Ammon's horn (tissue), 1 donor: ENCODE measurements at places on chromosomes 6 and 20.
A peak's percentile ranks its signal among the peaks of the same experiment; 100 is the strongest.

- peak; percentile 62 for DNase-seq
Measured at GRCh38 chr6:36827261-36828079, 11.8 kb downstream of the CPNE5 start.

DNA sequence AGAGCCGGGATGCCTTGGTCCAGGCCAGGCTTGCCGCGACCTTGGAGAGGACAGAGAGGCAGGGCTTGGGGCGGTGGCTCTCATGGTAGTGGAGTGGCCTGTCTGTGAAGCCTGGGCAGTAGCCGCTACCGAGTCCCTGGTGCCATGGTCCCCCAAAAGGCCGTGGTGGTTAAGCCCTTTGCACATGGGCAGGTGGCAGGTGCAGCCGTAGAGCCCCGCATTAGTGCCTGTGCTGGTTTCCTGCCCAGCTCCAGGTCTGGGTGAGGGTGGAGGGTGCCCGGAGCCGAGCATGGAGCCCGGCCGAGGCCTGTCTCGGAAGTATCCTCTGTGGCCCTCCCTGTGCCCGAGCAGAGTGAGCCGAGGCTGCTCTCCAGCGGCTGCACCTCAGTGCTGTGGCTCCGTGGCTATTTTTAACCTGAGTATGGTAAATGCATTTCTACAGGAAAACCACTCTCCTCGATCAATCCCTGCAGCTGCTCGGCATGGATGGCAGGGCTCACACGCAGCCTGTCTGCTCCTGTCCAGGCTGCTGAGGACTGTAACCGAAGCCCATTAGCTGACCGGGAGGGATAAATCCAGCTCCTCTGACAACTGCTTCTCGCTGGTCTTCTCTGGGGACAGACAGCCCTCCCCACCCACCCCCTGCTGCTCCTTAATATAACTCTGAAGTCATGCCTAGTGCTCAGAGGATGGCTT is 36.3 kb upstream of the GATA5 start:
- no peak for DNase-seq

DNA sequence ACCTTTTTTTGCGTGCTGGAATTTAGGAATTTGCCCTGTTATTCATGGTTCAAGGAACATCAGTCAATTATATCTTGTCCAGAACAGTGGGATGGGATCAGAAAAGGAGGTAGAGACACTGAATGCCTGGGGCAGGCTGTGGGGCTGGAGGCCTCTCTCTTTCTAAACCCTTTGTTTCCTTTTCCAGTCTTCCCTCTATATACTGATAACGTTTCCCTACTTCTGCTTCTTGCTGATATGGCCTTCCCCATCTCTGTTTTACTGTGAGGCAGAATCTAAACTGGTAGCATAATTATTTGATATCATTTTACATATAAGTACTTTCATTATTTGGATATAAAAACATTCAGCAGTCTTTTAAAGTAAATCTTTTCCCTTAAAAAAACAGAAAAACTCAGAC is 67.5 kb downstream of the DNAH8 start:
- no peak for DNase-seq

- DNase-seq: no peak
Measured at GRCh38 chr6:56749632-56750151, 107.0 kb upstream of the DST start.

DNA sequence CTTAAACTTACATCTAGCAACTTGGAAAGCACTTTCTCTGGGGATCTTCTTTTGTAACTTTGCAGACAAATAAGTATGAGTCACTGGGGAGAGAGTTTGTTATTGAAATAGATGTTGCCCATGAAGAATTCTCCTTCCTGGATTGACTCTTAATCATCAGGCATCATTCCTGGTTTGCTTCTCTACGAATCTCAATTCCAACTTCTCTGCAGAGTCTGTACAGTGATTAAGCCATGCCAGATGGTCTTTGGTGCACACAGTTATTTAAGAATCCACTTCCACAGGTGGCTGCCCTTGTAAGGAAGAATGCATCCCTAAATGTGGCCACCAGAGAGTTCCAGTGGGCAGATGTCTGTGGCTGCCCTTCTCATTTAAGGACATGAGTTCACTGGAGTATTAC is 25.7 kb downstream of the MYCT1 start:
- no peak for DNase-seq

- DNase-seq: no peak
Measured at GRCh38 chr6:28269492-28269891, 2.5 kb downstream of the ZSCAN26 start.

- DNase-seq: no peak
Measured at GRCh38 chr20:13338097-13338661, 117.1 kb downstream of the ISM1 start.

DNA sequence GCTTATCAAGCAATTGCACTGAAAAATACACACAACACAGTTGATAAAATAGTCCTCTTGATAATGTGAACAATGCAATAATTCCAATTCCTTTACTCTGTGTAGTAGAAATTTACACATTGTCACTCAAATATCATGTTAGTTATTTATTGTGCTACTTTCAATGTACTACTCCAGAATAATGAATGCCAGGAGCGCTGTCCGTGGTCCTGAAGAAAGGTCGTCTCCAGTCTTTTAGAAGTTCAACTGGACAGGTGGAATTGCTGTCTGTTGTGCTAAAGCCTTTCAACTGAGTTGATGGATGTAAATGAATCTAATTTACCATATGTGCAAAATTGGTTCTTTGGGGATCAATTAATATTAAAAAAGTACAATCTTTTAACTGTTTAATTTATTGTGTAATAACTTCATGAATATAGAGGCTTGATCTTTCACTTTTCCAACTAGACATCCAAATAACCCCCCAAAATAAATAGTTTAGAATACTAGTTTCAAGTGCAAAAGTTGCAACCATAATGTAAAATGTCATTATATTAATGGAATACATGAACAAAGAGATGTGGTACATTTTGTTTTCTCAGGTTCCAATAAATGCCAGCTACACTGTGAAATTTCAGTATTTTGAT is 3.2 kb downstream of the GRIK2 start:
- peak; percentile 34 for DNase-seq

GRCh38 chr6:42279144-42279781 is 61.6 kb upstream of the MRPS10 start:
- DNase-seq: no peak

DNA sequence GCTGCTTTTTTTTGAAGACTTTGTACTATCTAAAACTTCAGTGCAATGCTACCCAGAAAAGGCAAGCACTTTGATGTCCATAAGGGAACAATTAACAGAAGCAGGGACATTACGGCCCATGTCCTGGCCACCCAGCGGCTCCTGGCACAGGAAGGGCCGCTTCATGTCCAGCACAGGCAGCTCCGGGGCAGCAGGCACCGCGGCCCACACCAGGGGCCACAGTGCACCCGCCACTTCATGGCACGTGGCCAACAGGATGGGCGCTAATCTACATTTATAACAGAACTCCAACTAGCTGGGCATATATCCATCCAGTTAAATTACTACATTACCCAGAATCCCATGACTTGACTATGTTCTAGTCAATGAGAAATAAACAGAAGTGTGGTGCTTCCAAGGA is 198.2 kb upstream of the ID4 start:
- no peak for DNase-seq

- no peak for DNase-seq
Measured at GRCh38 chr20:48451401-48451800, 376.4 kb downstream of the PREX1 start.

DNA sequence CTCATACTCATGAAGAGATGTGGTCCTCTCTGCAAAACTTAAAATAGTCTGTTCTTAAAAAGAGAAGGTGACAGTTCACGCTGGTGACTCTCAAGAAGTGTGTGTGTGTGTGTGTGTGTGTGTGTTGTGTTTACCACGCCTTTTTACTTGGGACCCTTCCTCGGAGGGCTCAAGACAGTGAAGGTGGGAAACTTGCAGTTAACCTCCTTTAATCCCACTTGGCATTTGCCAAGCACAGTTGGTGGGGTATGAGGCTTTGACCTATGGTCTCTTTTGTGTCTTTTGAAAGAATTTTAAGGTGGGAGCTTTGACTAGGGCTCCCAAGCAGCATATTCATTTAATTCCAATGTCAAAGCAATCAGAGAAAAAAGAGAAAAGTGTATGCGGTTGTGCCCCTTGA is 395.8 kb downstream of the TFAP2B start:
- no peak for DNase-seq

DNA sequence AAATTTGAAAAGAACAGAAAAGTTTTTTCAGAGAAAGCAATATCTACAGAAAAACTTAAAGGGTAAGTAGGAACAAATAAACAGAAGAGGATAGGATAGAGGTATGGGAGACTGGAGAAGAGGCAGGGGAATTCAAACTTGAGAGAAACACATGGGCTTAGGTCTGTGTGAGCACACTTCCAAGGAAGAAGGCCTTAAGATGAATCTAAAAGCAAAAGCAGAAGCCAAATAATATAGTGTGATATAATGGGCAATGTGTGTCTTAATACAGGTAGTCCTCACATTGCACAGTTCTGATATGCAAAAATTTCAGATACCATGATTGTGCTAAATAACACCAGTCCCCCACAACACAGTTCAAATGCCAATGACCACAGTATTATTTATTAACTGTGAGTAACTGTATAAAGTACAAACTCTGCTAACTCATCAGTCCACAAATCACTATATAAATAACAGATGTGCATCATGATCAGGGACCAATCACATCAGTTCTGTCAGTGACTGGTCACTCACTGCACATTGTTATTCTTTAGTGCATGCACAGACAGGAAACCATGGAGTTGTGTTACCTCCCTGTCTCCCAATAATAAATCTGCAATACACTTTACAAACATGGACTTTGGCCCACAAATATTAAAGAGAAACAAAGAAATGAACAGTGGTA is 18.6 kb downstream of the SNX14 start:
- DNase-seq: no peak

DNA sequence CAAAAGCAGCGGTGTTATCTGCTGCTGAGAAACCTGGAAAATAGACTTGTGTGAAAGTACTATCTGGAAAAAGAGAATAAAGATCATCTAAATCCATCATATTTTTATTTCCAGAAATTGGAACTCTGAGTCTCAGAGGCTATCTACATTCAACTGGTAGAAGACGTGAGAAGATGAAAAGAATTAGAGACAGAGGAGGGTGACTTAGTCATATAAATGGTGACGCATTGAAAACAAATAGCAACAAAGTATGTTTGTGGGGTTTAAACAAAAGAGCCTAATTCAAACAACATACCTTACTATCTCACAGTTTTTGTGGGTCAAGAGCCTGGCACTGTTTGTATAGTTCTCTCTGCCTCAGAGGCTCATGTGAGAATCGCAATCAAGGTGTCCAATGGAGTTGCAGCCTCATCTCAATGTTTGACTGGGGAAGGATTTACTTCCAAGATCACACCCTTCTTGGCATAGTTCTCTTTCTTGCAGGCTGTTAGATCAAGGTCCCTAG is 757.1 kb upstream of the SLC35B3 start:
- DNase-seq: no peak

GRCh38 chr6:30948811-30949210 is 8.0 kb downstream of the MUCL3 start:
- DNase-seq: no peak

GRCh38 chr6:142416686-142417085 is 114.9 kb downstream of the ADGRG6 start:
- DNase-seq: no peak

DNA sequence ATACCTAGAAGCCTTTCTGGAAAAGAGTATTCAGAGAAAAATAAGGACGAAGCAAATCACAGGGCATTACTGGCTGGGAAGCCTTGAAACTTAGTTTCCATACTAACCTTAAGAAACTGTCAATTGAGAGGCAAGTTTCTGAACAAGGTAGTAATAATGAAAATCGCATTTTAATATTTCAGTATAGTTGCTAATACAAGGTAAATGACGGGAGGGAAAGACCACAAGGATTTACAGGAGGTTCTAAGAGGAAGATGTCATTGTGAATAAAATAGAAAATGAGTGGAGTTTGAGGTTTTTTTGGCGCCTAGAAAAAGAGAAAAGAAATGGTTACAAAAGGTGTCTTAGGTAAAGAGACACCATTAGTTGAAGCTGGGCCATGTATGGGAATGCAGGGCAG is 53.9 kb upstream of the AIG1 start:
- no peak for DNase-seq

- no peak for DNase-seq
Measured at GRCh38 chr6:4582506-4583417, 193.4 kb upstream of the CDYL start.

GRCh38 chr6:106882601-106883518 is 91.7 kb downstream of the CD24 start:
- no peak for DNase-seq

DNA sequence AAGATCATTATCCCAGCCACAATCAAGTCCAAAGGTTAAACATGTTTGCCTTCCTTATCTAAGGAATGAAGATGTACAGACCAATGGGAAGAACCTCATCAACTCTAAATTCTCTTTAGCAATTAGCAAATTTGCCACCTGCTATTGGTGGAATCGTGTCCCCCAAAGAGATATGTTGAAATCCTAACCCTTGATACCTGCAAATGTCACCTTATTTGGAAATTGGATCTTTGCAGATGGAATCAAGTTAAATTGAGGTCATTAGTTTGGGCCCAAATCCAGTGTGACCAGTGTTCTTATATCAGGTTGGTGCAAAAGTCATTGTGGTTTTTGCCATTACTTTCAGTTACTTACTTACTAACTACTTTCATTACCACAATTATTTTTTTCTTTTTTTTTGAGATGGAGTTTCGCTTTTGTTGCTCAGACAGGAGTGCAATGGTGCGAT is 31.3 kb downstream of the KLHL31 start:
- DNase-seq: no peak

- DNase-seq: no peak
Measured at GRCh38 chr6:15551262-15551661, 111.6 kb downstream of the DTNBP1 start.

DNA sequence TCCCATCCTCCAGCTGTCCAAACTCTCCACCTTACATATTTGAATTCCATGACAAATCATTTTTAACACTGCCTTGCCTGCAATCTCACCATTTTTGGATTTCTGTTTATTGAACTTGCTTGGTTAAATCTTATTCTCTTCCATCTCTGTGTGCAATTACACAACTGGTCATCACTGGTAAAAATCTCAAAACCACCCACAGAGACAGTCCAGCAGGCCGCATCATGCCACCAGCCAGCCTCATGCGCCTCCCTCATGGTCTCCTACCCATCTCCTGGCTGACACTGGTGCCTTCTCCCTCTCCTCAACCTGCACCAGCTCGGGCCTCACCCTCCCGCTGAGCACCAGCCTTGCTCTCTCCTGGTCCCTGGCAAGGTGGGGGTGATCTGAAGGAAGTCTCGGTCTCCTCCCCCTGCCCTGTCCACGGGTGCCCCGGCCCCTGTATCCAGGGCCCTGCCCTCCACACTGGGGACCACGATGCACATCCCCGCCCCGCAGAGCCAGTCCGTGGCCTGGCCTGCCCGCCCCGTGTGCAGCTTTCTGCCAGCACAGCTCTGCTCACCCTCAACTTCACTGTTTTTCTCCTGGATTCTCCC is 92.0 kb downstream of the THBS2 start:
- no peak for DNase-seq

DNA sequence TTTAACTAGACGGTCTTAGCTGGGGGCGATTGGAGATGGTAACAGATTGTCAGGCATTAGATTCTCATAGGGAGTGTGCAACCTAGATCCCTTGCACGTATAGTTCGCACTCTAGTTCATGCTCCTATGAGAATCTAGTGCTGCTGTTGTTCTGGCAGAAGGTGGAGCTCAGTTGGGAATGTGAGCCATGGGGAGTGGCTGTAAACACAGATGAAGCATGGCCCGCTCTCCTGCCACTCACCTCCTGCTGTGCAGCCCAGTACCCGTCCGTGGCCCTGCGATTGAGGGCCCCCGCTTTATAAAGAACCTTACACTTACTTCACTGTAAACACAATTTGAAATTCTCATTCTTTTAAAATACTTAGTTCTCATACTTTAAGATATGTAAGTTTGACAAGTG is 339.4 kb downstream of the CDH26 start:
- no peak for DNase-seq
